ENCODE measurements at places on chromosomes 16 and 17. TPM values are rescaled to one million over a fixed set of nuclear protein-coding genes. Genes with fewer than 3 reads are reported as not detected.

DNA sequence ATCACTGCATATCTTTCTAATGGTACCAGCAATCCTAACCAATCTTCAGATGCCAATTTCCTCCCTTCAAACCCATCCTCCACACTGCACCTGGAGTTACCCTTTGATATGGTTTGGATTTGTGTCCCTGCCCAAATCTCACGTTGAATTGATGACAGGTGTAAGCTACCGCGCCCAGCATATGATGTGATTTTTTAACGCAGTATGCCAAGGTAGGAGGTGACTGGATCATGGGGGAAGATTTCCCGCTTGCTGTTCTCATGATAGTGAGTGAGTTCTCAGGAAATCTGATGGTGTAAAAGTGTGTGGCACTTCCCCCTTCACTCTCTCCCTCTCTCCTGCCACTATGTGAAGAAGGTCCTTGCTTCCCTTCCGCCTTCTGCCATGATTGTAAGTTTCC, 57.0 kb downstream of the TOX3 start:
- no peak for DNase-seq
- H3K36me3 ChIP-seq: no peaks in the 10 kb centered on the region
- no peak overlapping the region for H3K4me3 ChIP-seq
- H3K27ac ChIP-seq: no peak overlapping the region
- no peaks in the 10 kb centered on the region for H3K27me3 ChIP-seq

DNA sequence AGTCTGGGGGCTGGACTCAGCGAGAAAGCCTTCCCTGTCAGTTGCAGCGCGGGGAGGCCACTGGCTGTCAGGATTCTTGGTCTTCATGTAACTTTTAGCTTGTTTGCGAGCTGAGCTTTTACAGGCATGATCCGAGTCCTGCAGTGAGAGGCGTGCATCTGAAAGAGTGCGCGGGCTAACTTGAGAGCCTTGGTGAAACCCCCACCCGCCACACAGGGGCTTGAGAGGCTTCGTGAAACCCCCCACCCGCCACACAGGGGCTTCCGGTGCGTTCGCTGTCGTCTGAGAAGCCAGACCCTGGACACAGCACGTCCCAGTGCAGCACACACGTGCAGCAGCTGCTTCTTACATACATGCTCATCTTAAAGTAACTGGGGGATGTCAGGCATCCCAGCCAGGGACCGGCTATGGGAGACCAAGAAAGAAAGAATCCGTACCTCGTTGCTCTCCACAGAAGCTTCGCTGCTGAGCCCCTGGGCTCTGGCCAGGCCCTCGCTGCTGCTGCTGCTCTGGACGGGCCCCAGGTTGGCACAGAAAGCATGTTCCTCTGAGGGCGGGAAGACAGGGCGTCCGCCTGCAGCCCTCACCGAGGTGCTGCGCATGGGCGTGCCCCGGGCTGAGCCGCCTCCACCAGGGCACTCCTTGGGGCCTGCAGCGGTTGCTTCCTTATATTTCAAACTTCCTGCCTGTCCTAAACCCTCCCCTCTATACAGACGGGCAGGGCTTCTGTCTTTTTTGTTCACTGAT, 7.8 kb downstream of the NUDT16L1 start:
- no peak for DNase-seq
- H3K4me1 ChIP-seq: peaks cover 6% of the 10 kb centered on the region
- H3K36me3 ChIP-seq: peaks cover 15% of the 10 kb centered on the region
- H3K27me3 ChIP-seq: no peaks in the 10 kb centered on the region
- H3K4me3 ChIP-seq: no peak overlapping the region

SNX20 gene
- 34.3 TPM for total RNA-seq

CCL1 gene
- 264 TPM for total RNA-seq

CETP gene
- 0.23 TPM for total RNA-seq

GRCh38 chr16:1077877-1078578, 5.5 kb downstream of the SSTR5 start:
- H3K27ac ChIP-seq: no peak overlapping the region
- H3K36me3 ChIP-seq: no peaks in the 10 kb centered on the region
- H3K4me1 ChIP-seq: no peaks in the 10 kb centered on the region
- H3K27me3 ChIP-seq: no peaks in the 10 kb centered on the region

DNA sequence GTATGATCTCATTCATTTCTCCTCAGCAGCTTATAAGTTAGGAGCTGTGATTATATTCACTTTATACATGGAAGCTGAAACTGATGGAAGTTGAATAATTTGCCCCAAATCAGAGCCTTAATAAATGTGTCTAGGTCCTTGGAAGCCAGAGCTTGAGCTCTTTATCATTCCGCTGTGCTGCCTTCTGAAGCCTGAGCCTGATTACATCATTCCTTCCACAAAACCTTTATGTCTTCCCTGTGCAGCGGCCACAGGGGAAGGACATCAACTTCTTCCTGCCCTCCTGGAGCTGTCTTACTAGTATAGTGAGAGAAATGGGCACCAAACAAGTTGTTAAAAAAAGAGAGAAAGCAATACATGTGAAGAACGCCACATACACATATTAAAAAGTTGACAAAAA, 6.8 kb downstream of the TNRC6C start:
- H3K4me3 ChIP-seq: no peak overlapping the region
- peaks cover 4% of the 10 kb centered on the region for H3K36me3 ChIP-seq
- peaks cover 38% of the 10 kb centered on the region for H3K4me1 ChIP-seq
- no peak for DNase-seq
- H3K27ac ChIP-seq: no peak overlapping the region

PITPNC1 gene
- 17.7 TPM for total RNA-seq

- no peaks in the 10 kb centered on the region for H3K27me3 ChIP-seq
- H3K36me3 ChIP-seq: peaks cover 32% of the 10 kb centered on the region
- peak; percentile 71 for DNase-seq
- peaks cover 27% of the 10 kb centered on the region for H3K4me1 ChIP-seq
- H3K4me3 ChIP-seq: peak within 1 kb of the TSS; percentile 99
These were observed at the start of gene VPS25 for GRCh38 chr17:42773290-42774035. VPS25 (plus strand) TSS chr17:42773449; CDS start chr17:42773476, 27 bp downstream.

GRCh38 chr17:78723001-78723796, 58.9 kb downstream of the CYTH1 start:
- peak overlapping the region; percentile 45 for H3K27ac ChIP-seq
- peaks cover 16% of the 10 kb centered on the region for H3K36me3 ChIP-seq
- DNase-seq: no peak
- H3K4me1 ChIP-seq: peaks cover 75% of the 10 kb centered on the region
- H3K27me3 ChIP-seq: no peaks in the 10 kb centered on the region

TEPSIN gene
- 37.7 TPM for total RNA-seq

TMEM220 gene
- 0.98 TPM for total RNA-seq

DNA sequence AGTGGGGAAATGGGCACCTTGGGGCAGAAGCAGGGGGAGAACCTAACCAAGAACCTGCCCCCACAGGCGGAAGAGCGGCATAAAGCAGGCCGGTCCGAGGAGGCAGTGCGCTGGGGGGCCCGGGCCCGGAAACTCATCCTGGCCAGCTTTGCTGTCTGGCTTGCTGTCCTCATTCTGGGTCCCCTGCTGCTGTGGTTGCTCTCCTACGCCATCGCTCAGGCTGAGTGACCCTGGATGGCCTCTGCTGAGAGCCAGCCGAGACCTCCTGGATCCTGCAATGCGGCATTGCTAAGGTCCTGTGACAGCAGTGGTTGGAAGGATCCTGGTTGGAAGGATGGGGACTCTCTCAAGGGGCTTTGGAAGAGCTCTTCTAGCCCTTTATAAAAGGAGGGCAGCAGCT, 4.5 kb upstream of the PHKG2 start:
- H3K27ac ChIP-seq: no peak overlapping the region
- peaks cover 24% of the 10 kb centered on the region for H3K4me1 ChIP-seq
- DNase-seq: no peak
- H3K4me3 ChIP-seq: no peak overlapping the region

DNA sequence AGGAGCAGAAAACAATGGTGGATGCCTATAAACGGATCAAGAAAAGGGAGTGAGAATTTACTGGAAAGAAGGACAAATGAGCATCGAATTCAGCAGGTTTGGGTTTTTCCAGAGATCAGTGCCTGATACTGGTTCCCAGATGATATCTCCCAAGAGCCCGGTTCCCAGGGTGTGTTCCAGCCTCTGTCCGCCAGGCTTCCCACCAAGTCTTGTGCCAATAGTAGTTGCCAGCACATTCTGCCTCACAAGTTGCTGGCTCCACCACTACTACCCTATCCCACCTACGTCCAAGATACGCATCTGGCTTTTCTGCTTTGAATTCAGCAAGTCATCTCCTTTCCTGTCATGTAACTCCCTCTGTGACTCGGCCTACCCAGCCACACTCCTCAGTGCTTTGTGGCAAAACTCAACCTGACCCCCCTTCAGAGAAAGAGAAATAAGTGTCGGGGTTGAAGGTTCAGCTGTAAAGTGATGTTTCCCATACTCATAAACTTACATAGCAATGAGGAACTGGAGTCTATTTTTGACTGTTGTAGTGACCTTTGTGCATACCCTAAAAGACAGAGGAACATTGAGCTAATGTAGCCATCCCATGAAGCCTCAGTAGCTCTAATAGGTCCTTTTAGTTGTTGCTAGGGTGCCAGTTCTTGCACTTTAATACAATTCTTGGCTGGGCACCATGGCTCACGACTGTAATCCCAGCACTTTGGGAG, 277.0 kb downstream of the IRX3 start:
- no peak for DNase-seq
- H3K27ac ChIP-seq: no peak overlapping the region
- H3K36me3 ChIP-seq: no peaks in the 10 kb centered on the region
- peaks cover 5% of the 10 kb centered on the region for H3K4me1 ChIP-seq

DNA sequence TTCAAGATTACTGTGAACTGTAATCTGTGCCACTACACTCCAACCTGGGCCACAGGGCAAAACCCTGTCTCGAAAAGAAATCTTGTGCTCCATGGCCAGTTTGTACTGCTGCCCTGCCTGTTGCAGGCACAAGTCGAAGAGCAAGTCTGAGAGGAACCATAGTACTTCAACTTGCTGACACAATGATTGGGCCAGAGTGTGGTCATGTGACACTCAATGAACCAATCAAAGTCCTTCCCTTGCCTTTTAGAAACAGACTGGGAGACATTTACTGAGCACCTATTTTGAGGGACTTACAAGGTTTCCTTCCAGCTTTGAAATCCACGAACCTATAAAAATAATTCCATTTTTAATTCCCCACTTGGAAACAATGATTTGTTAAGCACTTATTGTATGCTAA, 39.8 kb upstream of the TMC5 start:
- no peaks in the 10 kb centered on the region for H3K36me3 ChIP-seq
- no peak for DNase-seq
- H3K27ac ChIP-seq: no peak overlapping the region
- H3K4me3 ChIP-seq: no peak overlapping the region

NPIPA5 gene
- 16.5 TPM for total RNA-seq

- no peak for DNase-seq
- no peak overlapping the region for H3K4me3 ChIP-seq
- peaks cover 6% of the 10 kb centered on the region for H3K27me3 ChIP-seq
- peaks cover 25% of the 10 kb centered on the region for H3K36me3 ChIP-seq
These were observed 11.9 kb downstream of the PER1 start for GRCh38 chr17:8140065-8141029.

DNA sequence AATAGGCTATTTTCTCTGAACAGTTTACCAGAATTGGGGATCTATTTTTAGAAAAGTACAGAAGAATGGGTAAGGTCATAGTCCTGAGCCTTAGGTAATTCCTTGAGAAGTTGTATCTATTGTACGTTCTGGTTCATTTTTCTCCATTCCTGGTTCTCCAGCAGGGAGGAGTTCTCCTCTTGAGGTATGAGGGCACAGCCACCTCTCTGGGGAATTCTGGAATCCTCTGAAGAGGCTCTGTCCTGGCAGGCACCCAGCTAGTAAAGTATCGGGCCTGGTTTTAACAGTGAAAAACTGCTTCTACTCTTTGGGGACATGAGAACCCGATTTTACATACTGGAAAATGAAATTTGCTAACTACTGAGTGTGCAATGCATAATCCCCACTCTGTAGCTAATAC, 19.6 kb upstream of the PMFBP1 start:
- DNase-seq: no peak
- H3K27ac ChIP-seq: no peak overlapping the region
- H3K27me3 ChIP-seq: peaks cover 3% of the 10 kb centered on the region

DNA sequence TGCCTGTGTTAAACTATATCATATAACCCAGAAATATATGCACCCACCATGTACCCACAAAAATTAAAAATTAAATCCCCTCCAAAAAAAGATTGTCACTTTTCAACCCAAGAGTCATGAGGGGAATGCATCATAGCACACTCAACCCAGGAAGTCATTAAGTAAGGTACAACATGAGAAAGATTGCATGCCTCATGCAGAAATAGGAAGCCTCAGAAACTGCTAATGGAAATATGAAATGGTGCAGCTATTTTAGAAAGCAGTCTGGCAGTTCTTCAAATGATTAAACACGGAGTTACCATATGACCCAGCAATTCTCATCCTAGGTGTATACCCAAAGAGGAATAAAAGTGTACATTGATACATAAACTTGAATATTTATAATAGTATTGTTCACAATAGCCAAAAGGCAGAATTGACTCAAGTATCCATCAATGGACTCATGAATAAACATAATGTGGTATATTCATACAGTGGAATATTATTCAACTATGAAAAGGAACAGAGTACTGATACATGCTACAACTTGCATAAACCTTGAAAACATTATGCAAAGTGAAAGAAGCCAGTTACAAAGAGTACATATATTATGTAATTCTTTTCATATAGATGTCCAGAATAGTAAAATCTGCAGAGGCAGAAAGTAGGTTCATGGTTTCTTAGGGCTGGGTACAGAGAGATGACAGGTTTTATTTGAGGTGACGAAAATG, 70.4 kb downstream of the TMEM100 start:
- no peaks in the 10 kb centered on the region for H3K36me3 ChIP-seq
- peaks cover 4% of the 10 kb centered on the region for H3K27me3 ChIP-seq
- H3K4me1 ChIP-seq: no peaks in the 10 kb centered on the region

DNA sequence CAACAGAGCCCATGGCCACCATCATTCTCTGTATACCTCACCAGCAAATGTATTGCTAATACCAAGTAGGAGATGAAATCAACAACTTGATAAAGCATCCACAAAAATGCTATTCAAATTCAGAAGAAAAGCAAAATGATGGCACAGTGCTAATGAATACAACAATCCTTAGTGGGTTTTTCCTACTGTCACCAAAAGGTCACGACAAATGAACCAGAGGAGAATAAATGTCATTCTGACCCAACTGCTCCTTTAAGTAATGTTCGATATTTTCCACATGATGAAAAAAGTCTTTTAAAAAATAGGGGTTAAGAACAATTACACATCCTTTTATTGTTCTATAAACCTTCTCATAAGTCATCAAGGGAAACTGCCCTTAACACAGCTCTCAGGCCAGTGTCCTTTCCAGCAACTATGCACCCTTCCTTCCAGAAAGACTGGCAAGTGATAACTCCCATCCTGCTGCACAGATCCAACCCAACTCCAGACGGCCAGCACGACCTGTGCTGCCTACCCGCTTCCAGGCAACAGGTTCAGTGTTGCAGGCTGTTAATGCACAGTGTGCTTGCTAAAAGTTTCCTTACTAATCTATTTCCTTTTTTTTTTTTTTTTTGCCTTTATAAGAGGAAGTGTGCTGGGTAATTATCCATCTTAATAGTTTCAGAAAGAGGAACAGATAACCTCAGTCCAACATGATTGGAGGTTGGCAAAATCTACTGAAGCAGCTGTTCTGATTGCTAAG, 15.4 kb downstream of the FBXO31 start:
- DNase-seq: no peak
- no peaks in the 10 kb centered on the region for H3K27me3 ChIP-seq
- H3K4me3 ChIP-seq: no peak overlapping the region
- peaks cover 37% of the 10 kb centered on the region for H3K4me1 ChIP-seq
- peak overlapping the region; percentile 55 for H3K27ac ChIP-seq

GRCh38 chr17:3318336-3318735, 20.2 kb upstream of the OR3A1 start:
- H3K27ac ChIP-seq: no peak overlapping the region
- no peaks in the 10 kb centered on the region for H3K36me3 ChIP-seq
- H3K27me3 ChIP-seq: no peaks in the 10 kb centered on the region
- H3K4me1 ChIP-seq: no peaks in the 10 kb centered on the region
- DNase-seq: no peak

PHLPP2 gene
- total RNA-seq: 19.0 TPM

Measured in activated T-helper 1 cell treated with anti-CD3 and anti-CD28 coated beads, Interleukin-12 subunit alpha, Interleukin-12 subunit beta, Interleukin-2, Interleukin-4 antibody, amounts not matched to agents 30 ng/mL and 10 ng/mL and 1 ng/mL, durations not matched to agents 14 hours and 24 hours and 36 hours (primary cell).